ENCODE measurements at places on chromosomes 11 and 22.

DNA sequence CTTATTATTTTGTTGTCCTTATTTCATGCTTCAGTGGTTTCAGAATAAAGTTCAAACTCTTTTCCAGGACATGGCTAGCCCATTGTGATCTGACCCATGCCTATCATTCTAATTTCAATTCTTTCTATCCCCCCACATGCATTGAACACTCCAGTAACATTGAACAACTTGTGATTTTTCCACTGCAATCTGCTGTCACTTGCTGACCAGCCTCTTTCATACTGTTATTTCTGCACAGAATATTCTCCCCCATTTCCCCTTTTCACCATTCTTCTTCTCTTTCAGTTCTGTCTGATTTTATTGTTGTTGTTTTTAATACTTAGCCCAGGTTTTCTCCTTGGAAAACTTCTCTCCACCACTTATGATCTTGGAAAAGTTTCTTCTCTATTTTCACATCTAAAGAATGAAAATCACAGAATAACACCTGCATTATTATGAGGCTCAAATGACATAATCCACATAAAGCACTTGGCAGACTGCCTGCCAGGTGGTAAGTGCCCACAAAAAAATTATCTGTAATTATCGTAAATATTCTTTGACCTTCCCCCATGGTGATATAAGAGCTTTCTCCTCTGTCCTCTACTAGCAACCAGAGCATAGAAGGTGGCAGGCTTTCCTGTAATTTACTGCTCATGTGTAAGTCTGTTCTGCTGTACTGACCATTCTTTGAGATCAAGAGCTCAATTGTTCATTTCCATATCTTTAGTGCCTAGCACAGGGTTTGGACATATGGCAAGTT, 51.9 kb upstream of the EED start:
- DNase-seq = no peak

DNA sequence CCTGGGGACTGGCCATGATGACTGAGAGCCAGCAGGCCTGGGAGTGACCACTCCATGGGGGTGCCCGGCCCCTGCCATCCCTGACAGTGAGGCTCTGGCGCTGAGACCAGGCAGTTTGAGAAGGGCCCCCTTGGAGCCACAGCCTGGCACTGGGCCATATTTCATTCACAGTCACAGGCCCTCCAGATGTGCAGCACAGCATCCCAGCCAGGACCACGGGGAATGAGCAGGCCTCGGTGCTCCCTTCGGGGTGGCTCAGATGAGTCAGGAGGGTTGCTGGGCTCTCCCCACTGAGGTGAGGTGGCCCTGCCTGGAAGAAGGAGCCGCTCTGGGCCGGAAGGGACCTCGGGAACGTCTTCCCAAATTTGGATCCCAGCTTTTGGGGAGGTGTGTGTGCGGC, 53.0 kb downstream of the GRAMD4 start:
- no peak for DNase-seq

DNA sequence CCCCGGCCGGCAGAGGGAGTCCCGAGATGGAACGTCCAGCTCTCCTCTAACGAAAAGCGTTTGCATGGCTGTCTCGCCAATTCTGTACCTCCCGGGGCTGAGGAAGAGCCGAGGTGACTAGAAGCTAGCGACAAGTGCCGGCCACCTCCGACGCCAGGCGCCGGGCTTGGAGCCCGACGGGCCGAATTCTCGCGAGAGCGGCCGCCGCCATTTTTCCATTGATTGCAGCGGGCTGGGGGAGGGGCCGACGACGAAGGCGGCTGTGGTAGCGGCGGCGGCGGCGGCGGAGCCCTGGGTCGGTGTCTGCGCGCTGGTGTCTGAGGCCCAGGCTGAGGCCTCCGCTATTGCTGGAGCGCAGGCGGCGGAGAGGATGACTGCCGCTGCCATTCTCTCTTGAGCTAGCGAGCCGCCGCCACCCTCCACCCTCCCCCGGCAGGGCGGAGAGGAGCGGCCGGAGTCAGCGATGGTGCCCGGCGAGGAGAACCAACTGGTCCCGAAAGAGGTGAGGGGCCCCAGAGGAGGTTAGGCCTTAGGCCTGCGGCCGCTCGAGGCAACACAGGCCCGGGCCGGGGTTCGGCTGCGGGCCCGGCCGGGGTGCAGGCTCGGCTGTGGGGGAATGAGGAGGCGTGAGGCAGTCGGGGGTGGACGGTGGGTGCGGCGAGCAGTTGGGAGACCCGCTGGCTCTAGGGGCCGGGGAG, at the start of gene USP47:
TSS of gene USP47 (plus strand) at position 250 of the 698 bp plus-strand sequence. CDS start at position 464, 214 bp downstream.
- peak; percentile 90 for DNase-seq

- no peak for DNase-seq
Observed at GRCh38 chr11:122715548-122716440, 60.3 kb downstream of the UBASH3B start.

- no peak for DNase-seq
Observed at GRCh38 chr11:60941371-60942119, 10.4 kb downstream of the SLC15A3 start.

Measured in stimulated activated CD4-positive, alpha-beta T cell treated with anti-CD3 and anti-CD28 coated beads, Interleukin-1b, Interleukin-23, amount 100 ng/mL, for 24 hours (primary cell).